ENCODE measurements at places on chromosomes 12 and 14. TPM values are rescaled to one million over a fixed set of nuclear protein-coding genes. Genes with fewer than 3 reads are reported as not detected.
A peak's percentile ranks its signal among the peaks of the same experiment; 100 is the strongest.

Gene PTPRB
- total RNA-seq, result 8.3 TPM

Gene ACRBP
- 1.7 TPM for total RNA-seq

DNA sequence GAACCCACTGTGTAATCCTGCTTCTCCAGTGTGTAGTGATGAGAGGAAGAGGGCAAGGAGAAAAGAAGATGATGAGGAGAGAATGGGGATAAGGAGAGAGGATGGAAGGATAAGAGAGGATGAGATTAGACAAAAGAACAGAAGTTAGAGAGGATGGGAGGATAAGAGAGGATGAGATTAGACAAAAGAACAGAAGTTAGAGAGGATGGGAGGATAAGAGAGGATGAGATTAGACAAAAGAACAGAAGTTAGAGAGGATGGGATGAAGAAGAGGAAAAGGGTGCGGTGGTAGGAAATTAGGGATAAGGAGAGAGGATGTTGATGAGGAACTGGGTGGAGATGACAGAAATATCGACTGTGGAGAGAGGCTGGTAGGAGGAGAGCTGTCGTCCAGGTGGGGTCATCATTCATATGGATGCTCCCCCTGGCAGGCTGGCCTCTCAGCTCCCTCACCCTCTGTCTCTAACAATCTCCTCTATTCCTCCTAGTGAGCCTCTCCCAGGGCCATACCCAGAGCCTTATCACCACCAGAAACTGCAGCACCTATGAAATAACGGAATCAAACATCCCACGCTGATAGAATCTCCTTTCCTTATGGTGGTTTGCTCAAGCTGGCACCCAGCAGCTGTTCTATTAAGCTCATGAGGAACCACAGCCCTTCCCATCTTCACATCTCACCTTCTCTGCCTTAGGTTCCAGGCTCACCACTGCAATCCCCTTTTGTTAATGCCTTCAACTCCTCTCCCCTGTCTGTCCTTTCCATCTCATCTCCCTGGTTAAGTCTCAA lies 6.0 kb upstream of the CIROP start:
- no peak for DNase-seq

DNA sequence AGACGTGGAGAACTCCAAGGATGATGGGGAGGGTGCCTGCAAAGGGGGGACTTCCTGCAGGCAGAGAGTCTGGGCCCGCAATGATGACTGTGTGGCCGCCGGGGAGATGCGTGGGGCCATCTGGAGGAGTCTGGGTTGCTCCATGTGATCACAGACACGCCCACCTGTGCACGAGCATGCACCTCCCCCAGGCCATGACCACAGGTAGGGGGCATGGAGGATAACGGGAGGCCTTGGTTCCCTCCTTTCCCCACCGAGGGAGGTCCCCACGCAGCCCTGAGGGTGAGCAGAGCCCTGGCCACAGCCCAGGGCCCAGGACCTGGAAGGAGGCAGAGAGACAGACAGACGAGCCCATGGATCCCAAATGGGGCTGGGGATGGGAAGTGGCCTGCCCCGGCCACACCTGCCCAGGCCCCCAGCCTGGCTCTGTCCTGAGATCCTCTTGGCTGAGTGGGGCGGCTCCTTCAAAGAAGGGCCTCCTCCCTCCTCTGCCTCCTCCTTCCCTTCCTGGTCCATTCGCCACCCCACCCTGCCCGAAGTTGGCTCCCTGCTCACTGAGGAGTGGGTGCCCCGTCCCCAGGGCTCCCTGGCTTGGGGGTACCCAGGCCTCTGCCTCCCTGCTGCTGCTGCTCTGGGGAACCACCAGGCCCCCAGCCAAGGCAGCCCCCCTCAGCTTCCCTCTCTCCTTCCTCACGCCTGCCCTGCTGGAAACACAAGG lies 138.2 kb downstream of the CALM1 start:
- DNase-seq, result no peak

GRCh38 chr12:101923045-101923718 lies 45.8 kb downstream of the DRAM1 start:
- DNase-seq, result no peak

DNA sequence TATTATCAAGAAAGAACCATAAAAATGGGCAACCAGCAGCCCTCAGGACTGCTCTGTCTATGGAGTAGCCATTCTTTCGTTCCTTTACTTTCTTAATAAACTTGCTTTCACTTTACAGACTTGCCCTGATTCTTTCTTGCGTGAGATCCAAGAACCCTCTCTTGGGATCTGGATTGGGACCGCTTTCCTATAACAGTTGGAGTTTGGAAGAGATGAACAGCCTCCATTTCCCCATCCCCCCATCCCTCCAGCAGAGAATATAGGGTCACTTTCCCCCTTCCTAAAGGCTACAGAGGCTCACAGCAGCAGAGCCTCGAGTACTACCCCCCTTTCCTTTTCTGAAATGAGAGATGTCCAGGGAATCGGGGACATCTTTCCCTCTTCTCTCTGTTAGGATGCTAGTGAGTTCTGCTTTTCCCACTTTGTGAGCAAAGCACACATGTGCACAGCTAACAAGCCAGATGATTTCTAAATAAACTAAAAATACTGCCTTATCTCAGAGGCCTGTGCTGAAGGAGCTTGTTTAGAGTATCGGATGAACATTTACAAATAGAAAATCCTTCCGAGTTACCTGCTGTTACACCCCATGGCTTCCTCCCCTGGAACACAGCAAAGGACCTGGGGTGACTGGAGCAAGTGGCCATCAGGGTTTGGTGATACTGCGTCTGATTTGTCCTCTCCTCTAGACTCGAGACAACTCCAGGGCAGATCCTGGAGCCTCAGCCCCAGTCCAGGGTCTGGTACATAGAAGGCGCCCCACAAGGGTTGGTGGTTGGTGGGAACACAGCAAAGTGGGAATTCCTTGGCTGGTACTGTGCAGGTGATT lies 144.2 kb downstream of the SLC38A6 start:
- no peak for DNase-seq

GRCh38 chr14:71913342-71913741 lies 18.9 kb upstream of the RGS6 start:
- no peak for DNase-seq

- DNase-seq, result no peak
Observed at GRCh38 chr12:113680868-113681267, 209.2 kb upstream of the LHX5 start.

DNA sequence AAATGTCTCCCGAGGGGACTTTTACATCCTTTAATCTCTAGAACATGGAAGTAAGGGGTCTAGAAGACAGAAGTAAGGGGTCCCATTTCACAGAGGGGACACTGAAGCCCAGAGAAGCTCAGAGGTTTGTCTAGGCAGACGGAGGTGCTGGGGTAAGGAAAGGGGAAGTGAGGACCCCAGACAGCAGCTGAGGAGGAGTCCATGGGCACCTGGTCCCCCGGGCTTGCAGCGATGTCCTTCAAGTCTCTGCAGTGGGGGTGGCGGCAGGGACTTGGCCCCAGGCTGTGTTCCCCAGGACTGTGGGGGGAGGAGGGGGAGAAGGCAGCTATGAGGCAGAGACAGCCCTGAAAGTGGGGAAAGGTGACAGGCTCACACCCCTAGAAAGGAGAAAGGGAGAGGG lies 30.7 kb downstream of the DTX1 start:
- no peak for DNase-seq

GRCh38 chr12:78118036-78118435 lies 287.3 kb downstream of the NAV3 start:
- DNase-seq, result no peak

- DNase-seq, result no peak
Observed at GRCh38 chr14:54133896-54134295, 177.3 kb upstream of the BMP4 start.

DNA sequence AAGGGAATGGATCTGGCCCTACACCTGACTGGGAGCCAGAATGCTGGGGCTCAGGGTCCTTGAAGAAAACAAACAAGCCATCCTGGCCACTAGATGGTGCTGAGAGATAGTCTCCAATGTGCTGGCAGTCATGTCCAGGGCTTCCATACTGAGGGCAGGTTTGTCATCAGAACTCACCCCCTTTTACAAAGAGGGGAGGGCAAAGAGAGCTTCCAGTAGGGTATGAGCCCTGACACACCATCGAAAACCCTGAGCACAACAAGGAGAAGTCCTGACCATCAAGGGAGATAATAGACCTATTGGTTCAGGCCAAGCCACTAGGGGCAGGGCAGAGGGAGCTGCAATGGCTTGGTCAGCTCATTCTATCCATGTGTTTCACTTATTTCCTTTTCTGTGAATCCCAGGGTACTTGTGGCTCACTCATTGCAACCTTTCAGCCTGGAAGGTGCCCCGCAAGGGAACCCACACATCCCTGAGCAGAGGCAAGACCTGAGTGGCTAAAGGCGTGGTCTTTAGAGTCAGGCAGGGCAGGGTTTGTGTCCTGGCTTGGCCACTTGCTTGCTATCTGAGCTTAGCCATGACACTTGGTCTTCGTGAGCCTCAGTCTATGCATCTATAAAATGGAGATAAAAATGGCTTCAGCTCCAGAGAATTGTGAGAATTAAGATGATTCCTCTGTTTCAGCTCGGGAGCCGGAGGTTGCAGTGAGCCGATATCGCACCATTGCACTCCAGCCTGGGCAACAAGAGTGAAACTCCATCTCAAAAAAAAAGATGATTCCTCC lies 6.2 kb upstream of the PLEKHH1 start:
- peak; percentile 79 for DNase-seq

GRCh38 chr14:39430762-39431415 lies 1.3 kb downstream of the FBXO33 start:
- DNase-seq, result no peak

DNA sequence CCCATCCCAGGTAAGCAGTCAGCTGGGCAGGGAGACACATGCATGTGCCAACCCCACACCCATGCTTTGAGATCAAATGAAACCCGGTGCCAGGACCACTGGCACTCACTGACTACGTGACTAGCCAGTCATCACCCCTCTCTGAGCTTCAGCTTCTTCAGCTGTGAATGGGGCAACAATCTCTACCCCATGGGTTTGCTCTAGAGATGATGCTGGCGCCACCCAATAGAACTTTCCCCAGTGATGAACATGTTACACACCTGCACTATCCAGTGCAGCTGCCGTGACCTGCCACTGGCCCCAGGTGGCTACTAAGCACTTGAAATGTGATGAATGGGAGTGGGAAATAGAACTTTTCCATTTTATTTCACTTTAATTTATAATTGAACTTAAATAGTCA lies 70.3 kb downstream of the PITPNM2 start:
- no peak for DNase-seq

- DNase-seq, result no peak
Observed at GRCh38 chr12:53699678-53700025, 23.8 kb upstream of the ATP5MC2 start.

Measured in cerebellum (tissue), 4 donors.